ENCODE measurements at places on chromosomes 12 and 14. TPM values are rescaled to one million over a fixed set of nuclear protein-coding genes. Genes with fewer than 3 reads are reported as not detected.
A peak's percentile ranks its signal among the peaks of the same experiment; 100 is the strongest.

The FUT8 gene
- polyA plus RNA-seq: 34.2 TPM

The LRRIQ1 gene
- 12.1 TPM for polyA plus RNA-seq

The ESYT1 gene
- polyA plus RNA-seq: 88.6 TPM

The ADCK1 gene
- polyA plus RNA-seq: 9.6 TPM

The RNASE7 gene
- polyA plus RNA-seq: not detected

The BDKRB1 gene
- 0.24 TPM for polyA plus RNA-seq

GRCh38 chr14:97117693-97118092, 320.5 kb downstream of the VRK1 start:
- no peak for DNase-seq

- peak; percentile 60 for DNase-seq
Observed at GRCh38 chr14:21092273-21093011, 6.0 kb downstream of the ZNF219 start.

DNA sequence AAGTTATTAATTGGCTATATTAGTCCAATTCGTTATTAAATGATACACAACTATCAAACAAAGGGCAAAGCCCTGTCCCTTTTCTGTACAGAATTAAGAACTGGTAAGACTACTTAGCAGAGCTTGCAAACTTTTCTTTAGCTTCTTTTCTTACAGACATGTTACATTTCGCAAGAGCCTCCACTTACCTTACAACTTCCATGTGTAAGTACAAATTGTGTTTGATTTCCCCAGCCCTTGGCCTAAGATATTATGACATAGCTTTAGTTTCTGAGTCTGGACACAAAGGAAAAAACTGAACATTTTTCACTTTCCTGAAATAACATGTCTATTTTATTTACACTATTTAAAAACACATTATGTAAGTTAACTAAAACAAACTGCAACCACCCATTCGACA, 1.7 kb downstream of the ATF7 start:
- DNase-seq: no peak

- DNase-seq: no peak
Observed at GRCh38 chr12:102232036-102232435, 34.4 kb upstream of the PMCH start.

- DNase-seq: peak; percentile 63
Observed at GRCh38 chr14:106518054-106518943, 991.9 kb downstream of the TMEM121 start.

DNA sequence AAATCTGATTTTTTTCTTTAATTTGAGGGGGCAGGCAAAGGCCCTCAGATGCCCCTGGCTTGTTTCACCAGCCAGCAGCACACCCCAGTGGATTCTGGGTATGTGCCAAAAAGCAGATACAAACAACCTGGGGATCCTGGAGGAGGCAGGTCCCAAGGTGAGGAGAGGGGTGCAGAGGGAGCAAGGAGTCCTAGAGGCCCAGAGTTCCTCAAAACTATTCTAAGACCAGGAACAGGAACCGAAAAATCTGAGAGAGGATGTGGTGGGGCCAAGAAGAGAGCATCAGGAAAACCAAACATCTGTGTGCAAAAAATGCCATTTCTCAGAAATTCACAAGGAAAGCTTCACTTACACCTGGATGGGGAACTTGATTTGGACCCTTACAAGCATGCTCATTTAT, 8.2 kb downstream of the KCNA5 start:
- DNase-seq: no peak

DNA sequence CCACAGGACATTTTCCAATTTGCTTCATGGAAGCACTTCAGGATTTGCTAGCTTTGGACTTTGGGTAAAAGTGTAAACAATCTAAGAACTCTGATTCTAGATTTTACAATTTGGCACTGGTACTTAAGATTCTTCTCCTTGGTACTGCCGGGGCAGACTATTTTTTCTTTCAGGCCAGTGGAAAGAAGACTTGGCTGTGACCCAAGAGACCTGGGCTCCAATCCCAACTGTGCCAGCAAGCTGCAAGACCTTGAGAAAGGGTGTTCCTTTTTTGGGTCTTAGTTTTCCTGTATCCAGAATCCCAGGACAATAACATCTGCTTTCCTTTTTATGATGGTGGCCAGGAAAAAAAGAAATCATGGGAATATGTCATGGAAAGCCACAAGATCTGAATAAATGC, 148.1 kb upstream of the CRY1 start:
- no peak for DNase-seq

GRCh38 chr12:86148612-86149011, 107.6 kb downstream of the MGAT4C start:
- no peak for DNase-seq
